Hepatocyte (in vitro differentiated cells): ENCODE measurements at places on chromosomes 7 and 10. TPM values are rescaled to one million over a fixed set of nuclear protein-coding genes. Genes with fewer than 3 reads are reported as not detected.

Gene IDI1
- 270 and 303 TPM in 2 replicates for total RNA-seq

- H3K27me3 ChIP-seq: no peaks in the 10 kb centered on the region
- H3K36me3 ChIP-seq: no peaks in the 10 kb centered on the region
- H3K27ac ChIP-seq: peak overlapping the region; percentile 11
- no peak overlapping the region for H3K4me3 ChIP-seq
- H3K4me1 ChIP-seq: peaks cover 14% of the 10 kb centered on the region
These were observed 8.8 kb downstream of the ACADSB start for GRCh38 chr10:123017421-123018165.

Gene ACSL5
- total RNA-seq: 40.2 and 43.1 TPM in 2 replicates

- H3K27ac ChIP-seq: no peak overlapping the region
- H3K36me3 ChIP-seq: no peaks in the 10 kb centered on the region
- no peak overlapping the region for H3K4me3 ChIP-seq
- H3K4me1 ChIP-seq: peaks cover 18% of the 10 kb centered on the region
- no peak for DNase-seq
These were observed 85.3 kb upstream of the RPA3 start for GRCh38 chr7:7803715-7804178.

DNA sequence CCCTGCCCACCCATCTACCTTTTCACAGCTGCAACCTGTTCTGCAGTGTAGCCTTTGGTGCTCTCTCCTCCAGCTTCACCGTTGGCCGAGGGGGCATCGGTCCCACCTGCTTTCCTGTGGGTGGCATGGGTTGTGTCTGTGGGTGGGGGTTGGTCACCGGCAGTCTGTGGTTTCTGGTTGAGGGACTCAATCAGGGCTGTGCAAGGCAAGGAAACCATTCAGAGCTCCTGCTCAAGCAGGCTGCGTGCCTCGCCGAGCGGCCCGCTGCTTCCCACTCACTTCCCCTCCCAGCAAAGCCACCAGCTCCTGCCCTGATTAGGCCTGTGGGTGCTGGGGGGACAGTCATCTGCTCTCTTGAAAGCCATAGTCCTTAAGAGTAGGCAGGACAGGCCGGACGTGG lies 9.8 kb downstream of the DNAJB12 start:
- H3K4me3 ChIP-seq: no peak overlapping the region
- H3K4me1 ChIP-seq: no peaks in the 10 kb centered on the region
- H3K27ac ChIP-seq: no peak overlapping the region
- no peak for DNase-seq
- no peaks in the 10 kb centered on the region for H3K27me3 ChIP-seq
- no peaks in the 10 kb centered on the region for H3K36me3 ChIP-seq

GRCh38 chr7:141203177-141203576 lies 129.3 kb downstream of the TMEM178B start:
- no peak overlapping the region for H3K27ac ChIP-seq
- H3K27me3 ChIP-seq: no peaks in the 10 kb centered on the region
- H3K36me3 ChIP-seq: no peaks in the 10 kb centered on the region

DNA sequence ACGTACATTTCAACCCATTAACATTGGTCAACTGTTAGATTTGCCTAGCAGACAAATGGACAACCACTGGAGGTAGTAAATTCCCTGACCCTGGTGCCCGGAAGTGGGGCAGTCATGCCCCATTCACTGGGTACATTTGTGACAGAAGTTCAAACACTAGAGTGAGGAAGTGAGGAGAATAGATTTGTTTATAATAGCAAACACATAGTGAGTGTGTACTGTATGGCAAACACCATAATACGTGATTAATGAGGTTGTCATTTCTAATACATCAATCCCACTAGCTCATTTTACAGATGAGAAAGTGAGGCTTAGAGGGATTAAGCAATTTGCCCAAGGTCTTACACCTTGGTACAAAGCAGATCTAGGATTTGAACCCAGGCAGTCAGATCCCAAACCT lies 181.9 kb upstream of the MKLN1 start:
- H3K4me3 ChIP-seq: no peak overlapping the region
- H3K4me1 ChIP-seq: no peaks in the 10 kb centered on the region
- H3K27me3 ChIP-seq: no peaks in the 10 kb centered on the region
- no peaks in the 10 kb centered on the region for H3K36me3 ChIP-seq
- H3K27ac ChIP-seq: no peak overlapping the region

GRCh38 chr7:136114966-136115762 lies 138.0 kb upstream of the MTPN start:
- H3K27ac ChIP-seq: no peak overlapping the region
- H3K4me1 ChIP-seq: no peaks in the 10 kb centered on the region
- H3K27me3 ChIP-seq: no peaks in the 10 kb centered on the region
- no peaks in the 10 kb centered on the region for H3K36me3 ChIP-seq
- DNase-seq: peak; percentile 61

- no peaks in the 10 kb centered on the region for H3K27me3 ChIP-seq
- DNase-seq: no peak
- no peak overlapping the region for H3K27ac ChIP-seq
- no peaks in the 10 kb centered on the region for H3K36me3 ChIP-seq
- no peak overlapping the region for H3K4me3 ChIP-seq
These were observed 327.3 kb downstream of the ADARB2 start for GRCh38 chr10:1410032-1410431.

GRCh38 chr7:27198871-27199801 lies 755 bp downstream of the HOXA13 start:
- no peaks in the 10 kb centered on the region for H3K4me1 ChIP-seq
- peaks cover 80% of the 10 kb centered on the region for H3K27me3 ChIP-seq

Gene SRI
- total RNA-seq: 111 and 116 TPM in 2 replicates

DNA sequence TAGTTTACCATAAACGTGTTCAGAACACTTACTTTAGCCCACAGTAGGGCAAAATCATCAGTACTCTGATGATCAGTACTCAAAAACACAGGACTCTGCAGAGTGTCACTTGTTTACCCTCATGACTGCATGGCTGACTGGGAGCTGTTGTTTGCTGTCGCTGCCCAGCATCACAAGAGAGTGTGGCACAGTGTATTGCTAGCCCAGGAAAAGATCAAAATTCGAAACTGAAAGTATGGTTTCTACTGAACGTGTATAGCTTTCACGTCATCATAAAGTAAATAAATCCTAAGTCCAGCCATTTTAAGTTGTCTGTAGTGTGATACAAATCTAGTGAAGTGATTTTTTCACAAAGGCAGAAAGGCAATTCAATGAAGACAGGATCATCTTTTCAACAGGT lies 184.6 kb downstream of the RAMP3 start:
- H3K4me3 ChIP-seq: no peak overlapping the region
- H3K27me3 ChIP-seq: no peaks in the 10 kb centered on the region
- H3K27ac ChIP-seq: no peak overlapping the region
- DNase-seq: no peak

GRCh38 chr10:120998251-120998650 lies 147.1 kb downstream of the WDR11 start:
- H3K27ac ChIP-seq: no peak overlapping the region
- peaks cover 6% of the 10 kb centered on the region for H3K4me1 ChIP-seq
- no peaks in the 10 kb centered on the region for H3K36me3 ChIP-seq

GRCh38 chr7:121433775-121434174 lies 37.7 kb upstream of the FAM3C start:
- no peak for DNase-seq
- no peaks in the 10 kb centered on the region for H3K27me3 ChIP-seq
- H3K4me1 ChIP-seq: peaks cover 14% of the 10 kb centered on the region

DNA sequence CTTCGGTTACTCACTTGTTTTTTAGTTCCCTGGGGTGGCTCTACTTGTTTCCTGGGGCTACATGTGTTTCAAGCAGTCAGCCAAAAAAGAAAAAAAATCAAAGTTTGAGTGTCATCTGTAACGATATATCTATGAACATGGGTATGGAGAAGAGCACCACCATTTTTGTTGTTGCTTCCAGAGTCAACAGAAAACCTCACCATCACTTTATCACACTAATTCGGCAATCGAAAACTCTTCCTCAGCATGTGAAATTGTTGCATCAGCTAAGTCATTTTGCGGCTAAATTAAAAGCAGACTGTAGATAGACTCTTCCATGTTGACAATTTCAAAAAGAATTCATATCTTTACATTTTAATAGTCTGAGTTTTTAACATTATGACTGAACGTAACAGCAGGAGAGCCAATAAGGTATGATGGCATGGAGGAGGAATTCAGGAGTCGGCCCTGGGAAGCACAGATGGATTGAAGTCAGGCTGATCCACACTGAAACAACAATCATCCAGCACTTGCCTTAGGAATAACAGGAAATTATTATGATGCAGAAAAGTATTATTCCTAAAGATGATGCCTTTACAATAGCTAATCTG lies 455.7 kb upstream of the KLF6 start:
- H3K36me3 ChIP-seq: no peaks in the 10 kb centered on the region
- peak overlapping the region; percentile 90 for H3K27ac ChIP-seq
- no peak for DNase-seq
- H3K27me3 ChIP-seq: no peaks in the 10 kb centered on the region
- no peak overlapping the region for H3K4me3 ChIP-seq
- H3K4me1 ChIP-seq: peaks cover 13% of the 10 kb centered on the region

DNA sequence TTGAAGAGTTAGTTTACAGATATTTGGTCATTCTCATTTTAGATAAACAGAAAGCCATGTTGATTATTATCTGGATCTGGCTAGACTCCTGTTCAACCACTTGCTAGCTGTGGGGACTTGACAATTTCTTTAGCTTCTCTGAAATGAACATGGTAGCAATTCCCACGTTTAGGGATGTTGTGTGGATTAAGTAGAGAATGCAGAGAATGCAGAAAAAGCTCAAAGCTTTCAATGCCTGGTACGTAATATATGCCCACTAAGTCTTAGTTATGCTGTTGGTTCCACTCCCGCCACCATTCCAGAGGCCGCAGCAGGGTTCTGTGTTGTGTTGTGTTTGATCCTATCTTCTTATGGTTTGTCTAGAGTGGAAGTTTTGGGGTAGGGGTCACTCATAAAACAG lies 39.2 kb upstream of the RPA3 start:
- no peak overlapping the region for H3K27ac ChIP-seq
- DNase-seq: no peak
- H3K36me3 ChIP-seq: no peaks in the 10 kb centered on the region

Gene GPR15LG
- total RNA-seq: 0.52 and 2.6 TPM in 2 replicates

DNA sequence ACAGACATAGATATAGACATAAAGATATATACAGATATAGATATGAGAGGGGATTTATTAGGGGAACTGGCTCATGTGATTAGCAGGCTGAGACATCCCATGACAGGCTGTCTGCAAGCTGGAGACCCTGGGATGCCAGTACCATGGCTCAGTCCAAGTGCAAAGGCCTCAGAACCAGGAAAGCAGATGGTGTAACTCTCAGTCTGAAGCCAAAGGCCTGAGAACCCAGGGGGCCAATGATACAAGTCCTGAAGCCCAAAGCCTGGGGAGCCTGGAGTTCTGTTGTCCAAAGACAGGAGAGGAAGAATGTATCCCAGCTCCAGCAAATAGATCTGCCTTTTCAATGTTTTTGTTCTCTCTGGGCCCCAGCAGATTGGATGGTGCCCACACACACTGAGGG lies 5.5 kb downstream of the NCOA4 start:
- no peak overlapping the region for H3K27ac ChIP-seq
- peaks cover 27% of the 10 kb centered on the region for H3K4me1 ChIP-seq
- H3K4me3 ChIP-seq: no peak overlapping the region
- DNase-seq: no peak
- no peaks in the 10 kb centered on the region for H3K36me3 ChIP-seq
- no peaks in the 10 kb centered on the region for H3K27me3 ChIP-seq

DNA sequence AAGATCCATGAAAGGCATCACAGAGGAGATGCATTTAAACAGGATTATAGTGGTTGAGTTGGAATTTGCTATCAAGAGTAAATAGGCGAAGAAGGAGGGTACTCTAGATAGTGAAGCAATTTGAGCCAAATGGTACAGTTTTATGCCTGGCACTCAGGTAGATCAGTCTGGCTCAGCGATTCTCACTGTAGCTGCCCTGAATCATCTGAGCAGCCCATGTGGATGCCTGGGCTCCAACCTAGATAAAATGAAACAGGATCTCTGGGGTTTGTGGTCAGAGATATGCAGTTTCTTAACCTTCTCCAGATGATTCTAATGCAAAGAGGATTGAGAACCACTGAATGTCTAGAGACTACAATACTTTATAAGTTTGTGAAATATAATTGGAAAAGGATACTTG lies 282.0 kb upstream of the FZD1 start:
- no peaks in the 10 kb centered on the region for H3K4me1 ChIP-seq
- no peak for DNase-seq
- no peak overlapping the region for H3K4me3 ChIP-seq
- no peaks in the 10 kb centered on the region for H3K27me3 ChIP-seq
- H3K27ac ChIP-seq: no peak overlapping the region
- no peaks in the 10 kb centered on the region for H3K36me3 ChIP-seq

Gene NPY
- total RNA-seq: 6.3 and 9.4 TPM in 2 replicates

DNA sequence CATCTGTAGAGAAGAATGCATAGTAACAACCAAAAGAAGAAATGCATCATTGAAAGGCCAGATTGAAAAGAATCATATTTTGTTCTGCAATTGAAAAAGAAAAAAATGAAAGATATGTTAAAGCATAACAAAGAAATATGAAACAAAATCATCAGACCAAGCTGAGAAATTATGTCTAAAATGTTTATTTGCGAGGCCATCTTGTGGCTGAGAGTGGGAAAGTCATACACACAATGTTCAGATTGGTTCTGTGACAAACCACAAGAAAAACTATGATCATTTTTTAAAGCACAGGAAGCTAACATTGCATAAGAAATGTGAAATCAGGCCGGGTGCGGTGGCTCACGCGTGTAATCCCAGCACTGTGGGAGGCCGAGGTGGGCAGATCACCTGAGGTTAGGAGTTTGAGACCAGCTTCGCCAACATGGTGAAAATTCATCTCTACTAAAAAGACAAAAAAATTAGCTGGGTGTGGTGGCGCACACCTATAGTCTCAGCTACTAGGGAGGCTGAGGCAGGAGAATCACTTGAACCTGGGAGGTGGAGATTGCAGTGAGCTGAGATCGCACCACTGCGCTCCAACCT lies 36.6 kb downstream of the ABCB5 start:
- H3K36me3 ChIP-seq: no peaks in the 10 kb centered on the region
- peak; percentile 10 for DNase-seq
- no peak overlapping the region for H3K4me3 ChIP-seq
- H3K27ac ChIP-seq: no peak overlapping the region
- no peaks in the 10 kb centered on the region for H3K4me1 ChIP-seq

Gene SCIN
- total RNA-seq: 3.7 and 6.7 TPM in 2 replicates

Gene FXYD4
- 0.80 TPM in 1 of 2 replicates, not detected in the other for total RNA-seq

Gene GIMAP6
- 0.27 and 1.0 TPM in 2 replicates for total RNA-seq

Gene GDF10
- 2.3 and 2.5 TPM in 2 replicates for total RNA-seq

- H3K27me3 ChIP-seq: no peaks in the 10 kb centered on the region
- H3K4me1 ChIP-seq: no peaks in the 10 kb centered on the region
- no peak overlapping the region for H3K4me3 ChIP-seq
- DNase-seq: no peak
- H3K27ac ChIP-seq: no peak overlapping the region
These were observed 316.6 kb upstream of the ANKRD30A start for GRCh38 chr10:36808625-36809362.

- DNase-seq: peak; percentile 54
- peak overlapping the region; percentile 89 for H3K27ac ChIP-seq
- H3K4me3 ChIP-seq: no peak overlapping the region
These were observed 116.7 kb downstream of the REEP3 start for GRCh38 chr10:63637901-63638327.

GRCh38 chr7:91346426-91346825 lies 82.2 kb downstream of the FZD1 start:
- no peak for DNase-seq
- H3K36me3 ChIP-seq: no peaks in the 10 kb centered on the region
- no peaks in the 10 kb centered on the region for H3K4me1 ChIP-seq

- no peak overlapping the region for H3K27ac ChIP-seq
- H3K4me1 ChIP-seq: peaks cover 9% of the 10 kb centered on the region
- H3K27me3 ChIP-seq: no peaks in the 10 kb centered on the region
- no peak for DNase-seq
- no peaks in the 10 kb centered on the region for H3K36me3 ChIP-seq
These were observed 271.7 kb downstream of the ZMYND11 start for GRCh38 chr10:406976-407375.

Gene TMEM213
- total RNA-seq: 0.03 TPM in 1 of 2 replicates, not detected in the other

Gene SDHAF3
- 17.5 and 22.1 TPM in 2 replicates for total RNA-seq

Gene CFAP69
- total RNA-seq: 4.3 and 7.3 TPM in 2 replicates
